ENCODE measurements at places on chromosomes 1 and 21. TPM values are rescaled to one million over a fixed set of nuclear protein-coding genes. Genes with fewer than 3 reads are reported as not detected.

GRCh38 chr1:33336580-33336979, 15.7 kb upstream of the A3GALT2 start:
- no peak for DNase-seq

GRCh38 chr21:25375675-25376074, 231.6 kb downstream of the MRPL39 start:
- no peak for DNase-seq

DNA sequence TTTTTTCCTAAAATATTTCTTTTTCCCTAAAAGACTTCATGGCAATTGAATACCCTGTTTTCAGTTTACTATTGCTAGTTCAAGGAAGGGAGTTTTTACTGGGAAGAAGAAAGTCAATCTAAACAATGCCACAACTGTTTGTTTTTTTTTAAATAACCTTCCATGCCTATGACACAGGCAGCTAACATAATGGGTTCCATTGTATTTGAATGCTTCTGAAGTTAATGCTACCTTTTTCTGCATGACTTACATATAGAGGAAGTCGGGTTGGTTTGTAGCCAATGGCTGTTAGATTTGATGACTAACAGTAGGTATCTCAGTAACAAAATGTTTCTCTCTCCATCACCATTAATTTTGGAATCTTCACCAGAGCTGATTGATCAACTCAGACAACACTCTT, 134.0 kb downstream of the KIF26B start:
- no peak for DNase-seq

DNA sequence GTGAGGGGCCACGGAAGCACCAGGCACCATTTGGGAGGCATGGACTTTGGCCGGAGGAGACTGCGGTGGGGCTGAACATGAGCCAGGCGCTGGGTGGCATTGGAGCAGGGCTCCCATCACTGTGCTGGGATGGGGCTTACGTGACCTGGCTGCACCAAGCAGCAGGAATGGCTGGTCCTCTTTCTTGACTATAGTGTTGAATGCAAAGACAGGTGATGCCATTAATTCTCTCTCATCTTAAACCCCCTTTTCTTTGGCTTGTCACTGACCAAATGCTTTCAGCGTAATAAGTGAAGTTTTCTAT, 447.9 kb downstream of the CAMTA1 start:
- peak; percentile 15 for DNase-seq

DNA sequence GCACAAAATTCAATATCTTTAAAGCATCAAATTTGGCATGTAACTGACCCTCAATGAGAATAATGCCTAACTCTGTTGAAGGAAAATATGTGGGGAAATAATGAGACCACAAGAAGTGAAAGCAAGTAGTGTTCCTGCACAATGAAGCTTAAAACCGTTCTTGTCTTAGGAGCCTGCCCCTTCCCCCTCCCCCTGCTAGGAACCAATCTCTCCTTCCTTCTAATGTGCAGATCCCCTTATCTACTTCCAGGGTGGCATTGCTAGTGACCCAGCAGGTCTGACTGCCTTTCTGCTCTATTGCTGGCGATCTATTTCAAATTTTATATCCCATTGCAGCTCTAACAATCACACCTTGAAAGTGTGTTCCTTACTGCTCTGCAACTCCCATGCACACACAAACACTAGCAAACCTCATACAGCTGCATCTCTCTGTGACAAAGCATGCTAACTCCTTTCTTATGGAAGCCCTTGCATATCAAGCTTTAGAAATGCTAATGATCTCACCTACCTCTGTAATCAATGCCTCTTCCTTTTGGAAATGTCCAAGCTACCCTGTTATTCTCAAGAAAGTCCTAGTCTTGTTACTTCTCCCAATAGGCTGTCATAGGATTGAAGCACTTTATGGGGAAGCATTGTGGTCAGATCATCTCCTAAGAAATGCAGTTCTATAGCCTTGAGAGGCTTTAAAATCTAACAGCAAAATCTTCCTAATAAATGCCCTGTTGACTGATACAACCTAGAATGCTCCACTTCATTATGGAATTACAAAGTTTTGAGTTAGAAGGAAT, 26.5 kb downstream of the BCL9 start:
- peak; percentile 20 for DNase-seq

DNA sequence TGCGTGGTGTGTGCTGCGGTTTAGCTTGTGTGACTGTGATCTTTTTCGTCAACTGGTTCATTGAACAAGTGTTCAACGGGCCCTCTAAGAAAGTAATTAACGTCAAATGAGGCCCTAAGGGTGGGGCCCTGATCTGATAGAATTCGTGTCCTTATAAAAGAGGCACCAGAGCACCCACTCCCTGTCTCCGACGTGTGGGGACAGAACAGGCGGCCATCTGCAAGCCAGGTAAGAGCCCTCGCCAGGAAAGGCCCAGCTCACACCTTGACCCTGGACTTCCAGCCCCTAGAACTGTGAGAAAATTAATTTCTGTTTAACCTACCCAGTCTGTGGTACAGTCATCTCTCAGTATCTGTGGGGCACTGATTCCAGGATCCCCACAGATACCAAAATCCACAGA, 20.4 kb upstream of the SAMD11 start:
- no peak for DNase-seq

GRCh38 chr1:16430606-16431005, 6.6 kb downstream of the SPATA21 start:
- no peak for DNase-seq

GRCh38 chr1:54551891-54552290, 3.9 kb downstream of the ACOT11 start:
- DNase-seq, result no peak

DNA sequence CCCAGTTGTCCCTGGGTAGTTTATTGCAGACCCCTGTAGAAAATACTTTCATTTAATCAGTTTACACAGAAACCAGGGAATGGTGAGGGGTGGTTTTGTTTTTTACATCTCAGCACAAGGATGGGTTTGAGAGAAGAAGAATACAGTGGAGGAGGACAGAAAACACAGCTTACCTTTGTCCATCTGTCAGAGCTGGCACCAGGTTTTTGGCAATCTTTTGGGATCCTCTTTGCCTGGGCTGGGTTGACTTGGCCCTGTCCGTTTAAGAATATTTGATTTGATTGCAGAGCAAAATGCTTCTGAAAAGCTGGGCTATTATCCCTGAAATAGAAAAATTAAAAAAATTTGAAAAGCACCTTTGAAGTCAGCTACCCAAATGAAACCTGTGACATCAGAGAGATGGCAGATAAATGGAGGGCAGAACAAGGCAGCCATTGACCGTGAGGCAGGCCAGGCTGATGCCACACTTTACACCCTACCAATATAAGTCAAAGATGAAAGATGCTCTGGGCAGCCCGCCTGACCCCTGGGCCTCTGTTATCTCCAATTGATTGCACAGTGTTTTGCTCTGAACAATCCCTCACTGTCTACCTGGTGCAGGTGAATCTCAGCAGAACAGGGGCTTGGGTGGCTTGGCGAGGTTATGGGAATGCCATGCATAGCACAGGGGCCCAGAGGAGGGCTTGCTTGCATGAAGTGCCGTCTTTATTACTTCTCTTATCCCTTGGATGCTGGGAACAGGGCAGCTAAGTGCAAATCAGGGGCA, 218.8 kb downstream of the LMX1A start:
- DNase-seq, result no peak

DNA sequence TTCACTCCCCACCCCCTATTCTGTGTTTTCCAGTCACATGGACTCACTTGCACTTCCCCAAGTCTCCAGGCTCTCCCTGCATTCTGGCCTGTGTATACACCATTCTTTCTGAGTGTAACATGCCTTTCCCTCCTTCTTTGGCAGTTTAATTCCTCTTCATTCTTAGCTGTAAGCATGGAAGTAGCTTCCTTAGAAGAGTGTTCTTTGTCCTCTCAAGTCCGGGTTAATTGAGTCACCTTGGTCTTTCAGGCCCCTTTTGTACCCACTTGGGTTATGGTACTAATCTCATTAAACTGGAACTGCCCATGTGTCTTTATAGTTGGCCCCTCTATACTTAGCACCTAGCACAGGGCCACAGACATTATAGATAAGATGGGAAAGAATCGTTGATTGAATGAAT, 525.3 kb upstream of the ADGRL4 start:
- no peak for DNase-seq

DNA sequence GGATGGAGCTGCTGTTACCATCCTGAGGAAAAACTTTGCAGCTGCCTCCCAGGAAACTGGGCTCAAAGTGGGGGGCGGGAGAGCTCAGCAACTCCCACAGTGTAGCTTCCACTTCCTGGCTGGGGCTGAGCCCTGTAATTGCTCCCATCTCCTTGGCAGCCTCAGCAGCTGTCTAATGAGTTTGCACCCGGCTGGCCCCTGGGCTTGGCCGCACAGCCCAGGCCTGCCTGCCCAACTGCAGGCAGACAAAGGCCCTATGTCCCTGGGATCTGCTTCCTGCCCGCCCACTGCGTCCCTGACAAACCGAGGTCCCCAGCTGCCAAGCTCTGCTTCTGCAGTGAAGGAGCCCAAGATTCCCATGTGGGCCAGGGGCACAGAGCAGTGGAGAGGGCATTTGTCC, 30.1 kb downstream of the EDN2 start:
- peak; percentile 64 for DNase-seq

- no peak for DNase-seq
Observed at GRCh38 chr1:69787151-69787550, 219.4 kb downstream of the LRRC7 start.

DNA sequence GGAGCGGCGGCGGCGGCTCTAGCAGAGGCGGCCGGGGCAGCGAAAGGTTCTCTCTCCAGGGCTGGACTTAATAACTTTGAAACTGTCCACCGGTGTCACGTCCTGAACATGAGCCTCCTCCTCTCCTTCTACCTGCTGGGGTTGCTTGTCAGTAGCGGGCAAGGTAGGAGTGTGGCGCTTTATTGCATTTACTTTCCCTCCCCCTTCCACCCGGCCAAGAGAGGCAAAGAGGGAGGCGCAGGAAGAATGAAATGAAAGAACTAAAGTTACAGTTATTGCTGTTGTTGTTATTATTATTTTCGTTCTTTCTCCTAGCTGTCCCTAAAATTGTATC, 214 bp downstream of the NCAM2 start:
- DNase-seq, result no peak

GRCh38 chr1:44485934-44486460, 80.9 kb downstream of the RNF220 start:
- no peak for DNase-seq

GRCh38 chr1:75134647-75135572, 722 bp downstream of the LHX8 start:
- DNase-seq, result peak; percentile 81

- DNase-seq, result no peak
Observed at GRCh38 chr1:212164095-212164872, 120.9 kb upstream of the PPP2R5A start.

DNA sequence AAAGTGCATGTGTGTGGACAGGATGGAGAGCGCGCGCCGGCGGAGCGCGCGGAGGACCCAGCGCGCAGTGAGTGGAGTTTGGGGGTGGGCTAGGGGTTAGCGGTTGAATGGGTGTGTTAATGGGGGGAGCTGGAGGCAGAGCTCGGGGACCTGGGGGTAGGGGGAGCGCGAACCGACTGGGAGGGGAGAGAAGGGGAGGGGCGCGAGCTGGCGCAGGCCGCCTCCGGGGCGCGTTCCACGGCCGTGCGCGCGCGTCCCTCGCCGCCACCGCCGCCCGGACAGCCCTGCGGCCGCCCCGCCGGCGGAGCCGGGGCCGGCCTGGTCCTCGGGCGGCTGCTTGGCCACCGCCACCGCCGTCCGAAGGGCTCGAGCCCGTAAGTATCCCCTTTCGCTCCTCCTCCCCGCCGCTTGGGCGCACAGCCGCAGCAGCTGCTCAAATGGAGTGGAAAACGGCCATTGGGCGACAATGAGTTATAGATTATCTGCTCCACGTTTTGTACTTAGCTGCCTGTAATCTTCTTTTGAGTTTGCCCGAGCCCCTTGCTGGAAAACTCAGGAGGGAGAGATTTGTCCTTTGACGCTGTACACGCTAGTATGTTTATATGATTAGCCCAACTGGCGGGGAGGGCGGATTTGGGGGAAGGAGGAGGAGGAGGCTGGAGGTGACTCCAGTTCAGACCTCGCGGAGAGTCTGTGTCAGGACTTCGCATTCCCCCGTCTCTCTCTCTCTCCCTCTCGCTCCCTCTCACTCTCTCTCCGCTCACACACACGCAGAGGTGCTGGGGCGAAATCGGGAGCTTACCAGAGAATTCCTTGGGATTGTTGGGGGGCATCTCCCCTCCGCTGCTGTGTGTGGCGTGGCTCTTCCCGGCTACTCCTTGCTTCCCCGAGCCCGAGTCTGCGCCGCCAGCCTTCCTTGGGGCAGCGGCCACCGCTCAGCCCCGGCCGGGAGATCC, at the start of gene ADGRL2:
Gene ADGRL2, plus strand, starts transcription at position 240 of the 956 bp plus-strand sequence. CDS start 36,051 bp downstream, outside the sequence.
- DNase-seq, result peak; percentile 87

- DNase-seq, result peak; percentile 72
Observed at GRCh38 chr1:81208441-81208840, 592.3 kb upstream of the ADGRL2 start.

DNA sequence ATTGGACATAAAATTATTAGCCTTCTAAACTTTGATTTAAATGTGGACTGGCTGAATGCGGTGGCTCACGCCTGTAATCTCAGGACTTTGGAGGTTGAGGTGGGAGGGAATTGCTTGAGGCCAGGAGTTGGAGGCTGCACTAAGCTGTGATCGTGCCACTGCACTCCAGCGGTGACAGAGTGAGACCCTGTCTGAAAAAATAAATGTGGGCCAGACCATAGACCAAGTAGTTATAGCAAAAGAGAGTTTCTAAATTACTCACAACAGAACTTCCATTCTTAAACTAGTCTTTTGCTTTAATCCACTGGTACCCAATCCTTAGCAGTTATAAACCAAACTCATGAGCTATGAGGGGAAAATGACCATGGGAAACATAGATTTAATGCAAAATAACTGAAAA, 35.2 kb downstream of the RAP1A start:
- DNase-seq, result no peak

DNA sequence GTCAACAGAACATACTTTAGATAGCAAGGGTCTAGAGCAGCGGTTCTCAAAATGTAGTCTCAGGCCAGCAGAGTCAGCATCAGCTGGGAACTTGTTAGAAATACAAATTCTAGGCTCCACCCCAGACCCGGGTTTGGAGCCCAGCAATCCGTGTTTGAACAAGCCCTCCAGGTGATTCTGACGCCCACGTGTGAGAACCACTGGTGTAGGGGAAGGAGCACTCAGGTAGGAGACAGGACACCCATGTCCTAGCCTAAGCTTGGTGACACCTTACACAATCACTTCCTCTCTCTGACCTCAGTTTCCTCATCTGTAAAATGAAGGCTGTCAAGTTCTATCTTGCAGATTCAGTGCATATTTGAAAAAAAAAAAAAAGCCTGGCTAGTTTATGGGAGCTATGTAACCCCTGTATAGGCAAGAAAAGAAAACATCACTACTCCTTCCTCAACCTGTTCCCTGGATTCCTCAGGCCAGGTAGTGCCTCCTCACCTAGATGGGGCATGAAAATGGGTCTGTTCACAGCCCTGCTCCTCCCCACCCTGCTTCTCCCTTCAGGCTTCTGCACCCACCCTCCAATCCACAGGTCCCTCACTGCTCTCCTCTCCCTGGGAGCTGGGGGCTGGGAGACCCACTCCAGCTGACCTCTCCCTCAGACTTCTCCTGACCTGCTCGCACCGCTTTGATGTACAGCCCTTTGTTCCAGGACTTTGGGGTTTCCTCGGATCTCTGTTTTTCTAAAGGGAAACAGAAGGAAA, 7.1 kb upstream of the PHLDA3 start:
- DNase-seq, result no peak

S100A7A gene
- not detected for total RNA-seq

RBM34 gene
- 41.0 TPM for total RNA-seq

LYSMD1 gene
- 5.5 TPM for total RNA-seq

NUDT4B gene
- 42.3 TPM for total RNA-seq

ST6GALNAC3 gene
- total RNA-seq, result 10.5 TPM

NBPF6 gene
- not detected for total RNA-seq

ETV3L gene
- total RNA-seq, result not detected

KMO gene
- total RNA-seq, result 5.5 TPM
